ENCODE measurements at places on chromosomes 13 and 19. TPM values are rescaled to one million over a fixed set of nuclear protein-coding genes. Genes with fewer than 3 reads are reported as not detected.

Gene ETV2
- not detected for total RNA-seq

- peak; percentile 96 for DNase-seq
These were observed 47.0 kb upstream of the PNMA8B start for GRCh38 chr19:46542428-46543230.

DNA sequence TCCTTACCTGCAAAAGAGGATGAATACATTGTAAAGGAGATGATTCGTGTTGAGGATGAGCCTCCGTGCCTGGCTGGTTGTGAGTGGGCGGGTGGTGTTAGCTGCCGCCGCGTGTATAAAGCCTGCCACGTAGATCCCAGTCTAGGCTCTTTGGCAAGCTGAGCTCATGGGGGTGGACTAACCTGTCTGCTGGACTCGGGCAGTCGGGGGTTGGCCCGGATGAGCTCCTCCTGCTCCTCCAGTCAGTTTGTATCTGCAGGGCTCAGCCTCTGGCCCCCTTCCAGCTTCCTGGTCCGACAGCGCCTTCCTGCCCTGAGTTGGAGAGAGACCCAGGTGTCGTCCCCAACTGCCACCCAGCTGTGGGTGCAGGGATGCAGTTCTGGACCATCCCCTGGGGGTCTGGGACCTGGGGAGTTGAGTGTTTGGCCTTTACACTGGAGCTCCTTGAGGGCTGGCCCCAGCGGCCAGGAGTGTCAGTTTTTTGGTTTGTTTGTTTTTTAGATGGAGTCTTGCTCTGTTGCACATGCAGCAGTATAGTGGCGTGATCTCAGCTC, 20.9 kb downstream of the TECR start:
- DNase-seq, result peak; percentile 94

DNA sequence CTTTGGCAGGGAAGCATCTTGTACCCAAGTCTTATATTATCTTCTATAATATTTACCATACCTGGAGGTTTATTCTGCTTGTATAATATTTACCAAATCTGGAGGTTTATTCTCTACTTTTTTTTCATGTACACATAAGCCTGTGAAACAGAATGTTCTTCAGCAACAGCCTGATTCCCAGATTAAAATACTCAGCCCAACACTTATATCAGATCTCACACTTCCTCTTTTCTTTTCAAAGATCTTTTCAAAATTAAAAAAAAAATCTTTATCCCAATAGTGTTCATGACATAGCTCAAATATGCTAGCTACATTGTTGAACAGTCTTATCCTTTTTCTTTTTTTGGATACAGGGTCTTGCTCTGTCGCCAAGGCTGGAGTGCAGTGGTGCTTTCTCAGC, 300.7 kb downstream of the LMO7 start:
- DNase-seq, result no peak

DNA sequence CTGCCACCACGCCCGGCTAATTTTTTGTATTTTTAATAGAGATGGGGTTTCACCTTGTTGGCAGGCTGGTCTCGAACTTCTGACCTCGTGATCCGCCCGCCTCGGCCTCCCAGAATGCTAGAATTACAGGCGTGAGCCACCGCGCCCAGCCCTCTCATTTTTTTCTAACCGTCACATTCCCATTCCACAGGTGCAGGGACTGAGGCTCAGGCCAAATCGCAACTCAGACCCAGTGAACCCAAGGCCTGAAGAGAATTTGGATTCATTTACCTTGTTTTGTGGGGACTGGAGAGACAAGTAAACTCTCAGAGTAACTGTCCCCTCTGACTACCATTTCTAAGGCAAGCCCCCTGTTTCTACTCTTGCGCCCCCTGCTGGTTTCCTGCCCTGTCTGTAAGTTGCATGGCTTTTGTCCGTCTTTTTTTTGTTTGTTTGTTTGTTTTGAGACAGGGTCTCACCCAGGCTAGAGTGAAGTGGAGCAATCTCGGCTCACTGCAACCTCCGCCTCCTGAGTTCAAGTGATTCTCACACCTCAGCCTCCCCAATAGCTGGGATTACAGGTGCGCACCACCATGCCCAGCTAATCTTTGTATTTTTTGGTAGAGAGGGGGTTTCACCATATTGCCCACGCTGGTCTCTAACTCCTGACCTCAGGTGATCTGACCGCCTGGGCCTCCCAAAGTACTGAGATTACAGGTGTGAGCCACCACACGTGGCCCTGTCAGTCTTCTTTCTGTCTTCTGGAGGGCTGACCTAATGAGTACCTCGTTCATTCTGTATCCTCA, 2.3 kb upstream of the STRN4 start:
- DNase-seq, result peak; percentile 60

DNA sequence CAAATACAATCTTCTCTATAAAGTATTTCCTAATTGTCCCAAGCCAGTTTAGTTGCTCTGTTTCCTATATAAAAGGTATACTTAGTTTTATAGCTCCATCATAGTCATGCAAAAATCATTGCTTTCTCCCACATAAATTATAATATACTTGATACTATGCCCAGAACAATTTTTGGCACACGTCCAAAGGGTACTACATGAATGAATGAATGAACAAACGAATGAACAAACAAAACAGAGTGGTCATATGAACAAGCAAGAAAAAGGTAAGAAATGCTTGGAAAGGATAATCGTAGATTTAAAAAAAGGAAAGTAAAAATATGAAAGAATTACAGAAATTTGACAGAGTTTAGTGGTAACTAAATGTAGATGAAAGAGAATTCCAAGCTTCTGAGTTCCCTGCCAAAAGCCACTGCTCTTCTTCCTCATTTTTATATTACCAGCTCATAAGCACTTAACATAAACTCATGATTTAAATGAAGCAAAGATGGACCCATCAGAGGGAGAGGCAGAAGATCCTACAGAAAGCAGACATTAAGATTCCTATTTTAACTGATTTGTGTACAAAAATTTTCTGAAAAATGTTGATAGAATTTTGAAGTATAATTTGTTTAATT, 123.2 kb downstream of the ENOX1 start:
- no peak for DNase-seq

DNA sequence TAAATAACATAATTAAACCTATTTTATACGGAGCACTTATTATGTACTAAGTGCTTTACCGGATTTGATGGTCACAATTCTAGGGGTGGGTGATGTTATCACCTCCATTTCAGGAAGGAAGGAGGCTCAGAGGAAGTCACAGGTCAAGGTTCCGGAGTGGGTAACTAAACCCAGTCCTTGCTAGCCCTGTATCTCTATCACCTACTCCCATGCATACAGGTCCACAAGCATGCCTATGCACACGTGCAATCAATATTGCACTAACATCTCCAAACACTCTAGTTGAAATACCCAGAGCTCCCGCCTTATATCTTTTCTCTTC, 17.8 kb upstream of the FOSB start:
- DNase-seq, result no peak
